ENCODE measurements at places on chromosomes 2 and 18.

GRCh38 chr2:10426726-10427617 lies 21.2 kb downstream of the ODC1 start:
- no peak for DNase-seq

- no peak for DNase-seq
Measured at GRCh38 chr18:67670024-67670543, 153.6 kb upstream of the DSEL start.

- DNase-seq: no peak
Measured at GRCh38 chr2:66899648-66900047, 464.7 kb downstream of the MEIS1 start.

- DNase-seq: no peak
Measured at GRCh38 chr18:63157293-63158011, 162.1 kb downstream of the BCL2 start.

- no peak for DNase-seq
Measured at GRCh38 chr2:146451972-146452371, 1392.9 kb upstream of the ACVR2A start.

- DNase-seq: no peak
Measured at GRCh38 chr18:48809365-48809764, 141.4 kb downstream of the SMAD7 start.

GRCh38 chr18:44474591-44474990 lies 206.1 kb upstream of the SETBP1 start:
- no peak for DNase-seq

DNA sequence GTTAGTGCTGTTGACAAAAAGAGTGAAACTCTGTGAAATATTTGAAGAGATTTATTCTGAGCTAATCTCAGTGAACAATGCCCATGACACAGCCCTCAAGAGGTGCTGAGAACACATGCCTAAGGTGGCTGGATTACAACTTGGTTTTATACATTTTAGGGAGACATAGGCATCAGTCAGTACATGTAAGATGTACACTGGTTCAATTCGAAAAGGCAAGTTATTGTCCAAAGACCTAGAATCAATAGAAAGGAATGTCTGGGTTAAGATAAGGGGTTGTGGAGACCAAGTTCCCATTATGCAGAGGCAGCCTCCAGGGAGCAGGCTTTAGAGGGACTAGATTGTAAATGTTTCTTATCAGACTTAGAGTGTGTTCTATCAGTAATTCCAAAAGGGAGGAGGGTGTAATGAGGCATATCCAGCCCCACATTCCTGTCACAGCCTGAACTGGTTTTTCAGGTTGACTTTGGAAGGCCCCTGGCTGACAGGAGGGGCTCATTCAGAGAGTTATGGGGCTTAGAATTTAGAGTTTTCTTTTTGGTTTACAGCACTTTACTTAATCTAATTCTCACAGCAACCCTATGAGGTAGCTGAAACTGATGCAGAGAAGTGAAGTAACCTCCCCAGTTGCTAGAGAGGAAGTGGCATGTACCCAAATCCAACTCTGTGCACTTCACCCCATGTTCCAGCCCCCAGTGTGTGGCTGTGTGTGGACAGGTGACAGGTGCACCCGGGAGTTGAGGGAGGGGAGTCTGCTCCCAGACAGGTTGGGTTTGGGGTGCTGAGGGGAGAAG lies 28.3 kb upstream of the ASAP2 start:
- DNase-seq: no peak

GRCh38 chr2:46847185-46847710 lies 68.4 kb downstream of the MCFD2 start:
- DNase-seq: no peak

All from stimulated activated CD4-positive, alpha-beta T cell treated with anti-CD3 and anti-CD28 coated beads, Interleukin-15, amount 100 ng/mL, for 1 hour (primary cell).